ENCODE measurements at places on chromosomes 1 and 21. TPM values are rescaled to one million over a fixed set of nuclear protein-coding genes. Genes with fewer than 3 reads are reported as not detected.

Gene SAMSN1
- 86.4 TPM for total RNA-seq

Gene IGSF5
- total RNA-seq = not detected

Gene BEST4
- 0.77 TPM for total RNA-seq

Gene CYP4Z1
- total RNA-seq = not detected

GRCh38 chr1:70075761-70076160 lies 129.6 kb downstream of the LRRC40 start:
- no peak overlapping the region for H3K27ac ChIP-seq
- H3K4me1 ChIP-seq = no peaks in the 10 kb centered on the region
- H3K27me3 ChIP-seq = no peaks in the 10 kb centered on the region
- DNase-seq = no peak
- H3K4me3 ChIP-seq = no peak overlapping the region

DNA sequence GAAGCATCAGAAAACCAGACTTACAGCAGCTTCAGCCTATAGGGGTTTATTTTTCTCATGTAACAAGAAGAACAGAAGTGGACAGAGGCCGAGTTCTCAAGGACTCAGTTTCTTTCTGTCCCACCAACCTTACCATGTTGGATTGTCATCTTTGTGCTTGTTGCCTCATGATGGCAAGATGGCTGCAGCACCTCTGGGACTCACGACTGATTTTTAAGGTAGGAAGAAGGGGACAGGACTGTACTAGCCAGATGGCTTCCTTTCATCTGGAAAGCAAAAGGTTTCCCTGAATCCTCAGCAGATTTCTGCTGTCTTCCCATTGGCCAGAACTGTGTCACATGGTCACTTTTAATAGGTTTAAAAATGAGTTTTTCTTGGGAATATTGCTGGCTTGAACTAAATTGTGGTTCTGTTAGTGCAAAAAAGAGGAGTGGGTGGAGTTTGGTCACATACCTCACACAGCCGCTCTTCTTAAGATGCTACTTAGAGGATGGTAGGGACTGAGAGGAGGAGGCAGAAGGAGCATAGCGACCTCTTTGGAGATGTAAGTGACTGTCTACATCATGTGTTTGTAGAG lies 48.1 kb upstream of the ENAH start:
- no peaks in the 10 kb centered on the region for H3K4me1 ChIP-seq
- H3K4me3 ChIP-seq = no peak overlapping the region
- no peak for DNase-seq
- peaks cover 7% of the 10 kb centered on the region for H3K27me3 ChIP-seq
- H3K27ac ChIP-seq = no peak overlapping the region

DNA sequence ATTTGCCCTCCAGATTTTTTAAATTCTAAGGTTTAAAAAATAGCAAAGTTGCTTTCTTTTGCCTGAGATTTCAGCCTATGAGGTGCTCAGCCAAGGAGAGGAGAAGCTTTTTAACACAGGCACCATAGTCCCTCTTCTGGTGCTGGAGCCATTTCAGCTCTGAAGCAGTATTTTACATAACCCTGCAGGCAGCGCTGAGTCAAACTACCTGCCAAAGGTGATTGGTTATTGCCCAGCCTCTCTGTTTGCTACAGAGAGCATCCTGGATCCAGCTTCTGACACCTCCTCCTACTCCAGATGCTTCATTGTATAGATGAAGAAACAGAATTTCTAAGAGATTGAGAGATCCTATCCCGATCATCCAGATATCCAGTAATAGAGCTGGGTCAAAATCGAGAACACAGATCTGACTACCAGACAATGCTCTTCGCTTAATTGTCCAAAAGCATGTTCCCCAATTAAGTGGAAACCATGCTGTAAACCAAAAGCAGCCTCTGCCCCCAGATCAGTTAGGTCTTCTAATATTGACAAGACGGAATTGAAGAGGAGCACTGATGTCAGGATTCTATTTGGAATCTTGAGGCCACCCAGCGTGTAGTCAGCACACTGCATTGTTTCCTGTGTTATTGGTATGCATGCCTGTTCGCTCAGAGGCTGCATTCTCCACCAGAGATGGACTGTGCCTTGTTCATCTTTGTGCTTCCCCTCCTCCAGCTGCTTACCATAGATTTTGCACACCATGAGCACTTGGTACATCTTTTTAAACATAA lies 22.1 kb downstream of the RGS8 start:
- H3K4me3 ChIP-seq = no peak overlapping the region
- H3K27me3 ChIP-seq = peaks cover 36% of the 10 kb centered on the region
- no peaks in the 10 kb centered on the region for H3K4me1 ChIP-seq

DNA sequence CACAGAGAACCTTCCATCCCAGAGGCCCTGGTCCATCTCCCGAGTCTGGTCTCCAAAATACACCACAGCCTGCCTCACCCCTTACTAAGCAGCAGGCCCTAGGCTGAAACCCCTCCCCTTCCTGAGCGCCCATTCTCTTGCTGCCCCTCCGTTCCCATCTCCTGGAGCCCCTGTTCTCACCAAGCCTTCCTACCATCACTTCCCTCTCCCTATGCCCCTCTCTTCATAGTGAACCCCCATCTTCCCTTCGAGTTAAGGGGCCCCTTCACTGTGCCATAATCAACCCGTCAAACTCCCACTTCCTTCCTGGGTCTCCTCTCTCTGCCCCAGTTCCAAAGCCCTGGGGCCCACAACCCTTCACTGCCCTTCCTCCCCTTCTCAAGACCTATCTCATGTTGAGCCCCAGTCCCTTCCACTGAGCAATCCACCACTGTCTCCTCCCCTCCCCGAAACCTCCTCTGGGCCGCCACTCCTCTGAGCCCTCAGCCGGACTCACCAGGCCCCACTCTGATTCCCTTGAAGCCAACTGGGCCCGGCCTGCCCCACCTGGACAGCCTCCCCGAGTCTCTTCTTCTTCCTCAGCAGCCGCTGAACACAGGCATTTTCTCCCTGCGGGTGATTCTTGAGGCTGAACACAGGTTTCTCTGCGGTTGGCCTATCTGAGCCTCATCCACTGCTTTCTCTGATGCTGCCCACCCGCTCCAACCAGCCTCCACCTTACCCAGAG lies 42.2 kb upstream of the WASF2 start:
- no peak overlapping the region for H3K4me3 ChIP-seq
- peaks cover 29% of the 10 kb centered on the region for H3K4me1 ChIP-seq
- H3K27me3 ChIP-seq = no peaks in the 10 kb centered on the region
- no peak for DNase-seq
- H3K27ac ChIP-seq = peak overlapping the region; percentile 76

DNA sequence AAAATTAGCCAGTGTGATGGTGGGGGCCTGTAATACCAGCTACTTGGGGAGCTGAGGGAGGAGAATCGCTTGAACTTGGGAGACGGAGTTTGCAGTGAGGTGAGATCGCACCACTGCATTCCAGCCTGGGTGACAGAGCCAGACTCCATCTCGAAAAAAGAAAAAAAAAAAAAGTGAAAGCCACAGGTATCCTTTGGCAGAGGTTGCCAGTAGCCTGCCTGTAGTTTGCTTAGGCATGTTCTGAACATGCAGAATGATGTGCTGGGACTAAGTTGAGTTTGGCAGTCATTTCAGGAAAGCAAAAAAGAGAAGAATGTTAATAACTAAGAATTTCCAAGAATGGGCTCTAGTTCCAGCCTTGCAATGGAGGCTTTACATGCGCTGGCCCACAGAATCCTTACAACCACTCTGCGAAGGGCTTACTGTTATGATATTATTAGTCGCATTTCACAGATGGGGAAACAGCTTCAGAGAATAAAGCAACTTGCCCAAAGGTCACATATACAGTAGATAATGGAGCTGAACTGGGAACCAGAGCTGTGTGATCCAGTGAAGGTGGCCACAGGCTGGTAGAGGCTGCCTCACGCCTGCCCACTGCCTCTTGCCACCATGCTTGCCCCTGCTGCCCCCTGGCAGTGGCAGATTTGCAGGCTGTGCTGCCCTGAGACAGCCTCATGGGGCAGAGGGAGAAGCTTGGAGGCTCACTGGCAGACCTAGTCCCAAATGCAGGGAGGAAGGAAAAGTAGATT lies 66.5 kb upstream of the LYST start:
- H3K36me3 ChIP-seq = no peaks in the 10 kb centered on the region
- no peak for DNase-seq
- H3K27me3 ChIP-seq = peaks cover 8% of the 10 kb centered on the region
- H3K27ac ChIP-seq = no peak overlapping the region

GRCh38 chr1:204323887-204324286 lies 35.8 kb downstream of the PLEKHA6 start:
- H3K27me3 ChIP-seq = no peaks in the 10 kb centered on the region
- no peaks in the 10 kb centered on the region for H3K36me3 ChIP-seq
- DNase-seq = peak; percentile 64
- peak overlapping the region; percentile 88 for H3K27ac ChIP-seq

DNA sequence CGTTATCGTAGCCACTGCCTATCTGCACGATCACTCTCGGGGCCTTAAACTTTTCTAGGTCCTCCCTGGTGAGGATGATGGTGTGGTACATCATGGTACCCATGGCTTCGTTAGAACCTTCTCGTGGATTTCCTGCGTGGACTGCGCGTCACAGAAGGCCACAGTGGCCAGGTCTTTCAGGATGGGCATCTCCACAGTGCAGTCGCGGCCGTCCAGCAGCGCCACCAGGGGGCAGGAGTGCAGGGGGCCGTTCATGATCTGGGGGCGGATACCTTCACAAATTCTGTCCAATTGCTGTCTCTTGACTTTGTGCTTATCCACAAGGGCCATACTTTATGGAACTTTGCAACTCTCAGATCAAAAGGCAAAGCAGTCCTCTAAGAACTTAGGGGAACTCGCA lies 69.6 kb downstream of the WLS start:
- H3K4me3 ChIP-seq = no peak overlapping the region
- H3K4me1 ChIP-seq = no peaks in the 10 kb centered on the region
- no peak for DNase-seq
- H3K36me3 ChIP-seq = no peaks in the 10 kb centered on the region

DNA sequence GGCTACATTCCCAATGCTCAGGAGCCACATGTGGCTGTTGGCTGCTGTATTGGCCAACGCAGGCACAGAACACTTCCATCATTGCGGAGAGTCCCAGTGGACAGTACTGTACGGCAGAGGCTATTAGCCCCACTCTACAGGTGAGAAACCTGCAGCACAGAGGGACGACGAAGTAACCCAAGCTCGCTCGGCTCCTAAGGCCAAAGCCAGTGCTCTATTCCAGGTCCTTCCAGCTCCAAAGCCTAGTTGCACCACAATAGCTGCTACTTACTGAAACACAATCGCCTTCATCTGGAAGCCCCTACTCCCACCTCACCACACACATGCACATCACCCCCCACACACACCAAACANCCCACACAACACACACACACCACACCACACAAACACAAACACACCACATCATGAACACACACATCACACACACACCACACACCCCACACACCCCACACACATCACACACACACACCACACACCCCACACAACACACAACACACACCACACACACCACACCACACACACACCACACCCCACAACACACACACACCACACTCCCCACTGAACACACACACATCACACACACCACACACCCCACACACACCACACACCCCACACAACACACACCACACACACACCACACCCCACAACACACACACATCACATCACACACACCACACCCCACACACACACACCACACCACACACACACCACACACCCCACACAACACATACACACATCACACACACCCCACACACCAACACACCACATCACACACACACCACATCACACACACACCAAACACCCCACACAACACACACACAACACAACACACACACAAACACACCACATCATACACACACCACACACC lies 3.2 kb downstream of the LYPD8 start:
- H3K27me3 ChIP-seq = no peaks in the 10 kb centered on the region
- H3K27ac ChIP-seq = no peak overlapping the region
- H3K4me3 ChIP-seq = no peak overlapping the region
- DNase-seq = no peak
- H3K4me1 ChIP-seq = peaks cover 5% of the 10 kb centered on the region

GRCh38 chr1:201282216-201282615 lies 1.1 kb upstream of the PKP1 start:
- no peaks in the 10 kb centered on the region for H3K36me3 ChIP-seq
- peaks cover 2% of the 10 kb centered on the region for H3K4me1 ChIP-seq
- no peak for DNase-seq

GRCh38 chr1:86516335-86516734 lies 30.5 kb upstream of the CLCA4 start:
- H3K27ac ChIP-seq = no peak overlapping the region
- H3K4me3 ChIP-seq = no peak overlapping the region
- H3K4me1 ChIP-seq = no peaks in the 10 kb centered on the region
- H3K27me3 ChIP-seq = peaks cover 3% of the 10 kb centered on the region

Data from activated CD4-positive, alpha-beta T cell treated with anti-CD3 and anti-CD28 coated beads, Interleukin-2, amount 10 ng/mL, durations not matched to agents 24 days and 14 days (primary cell).